ENCODE measurements at places on chromosomes 5 and 9.

GRCh38 chr9:5536684-5537083 lies 26.4 kb downstream of the PDCD1LG2 start:
- DNase-seq: no peak

DNA sequence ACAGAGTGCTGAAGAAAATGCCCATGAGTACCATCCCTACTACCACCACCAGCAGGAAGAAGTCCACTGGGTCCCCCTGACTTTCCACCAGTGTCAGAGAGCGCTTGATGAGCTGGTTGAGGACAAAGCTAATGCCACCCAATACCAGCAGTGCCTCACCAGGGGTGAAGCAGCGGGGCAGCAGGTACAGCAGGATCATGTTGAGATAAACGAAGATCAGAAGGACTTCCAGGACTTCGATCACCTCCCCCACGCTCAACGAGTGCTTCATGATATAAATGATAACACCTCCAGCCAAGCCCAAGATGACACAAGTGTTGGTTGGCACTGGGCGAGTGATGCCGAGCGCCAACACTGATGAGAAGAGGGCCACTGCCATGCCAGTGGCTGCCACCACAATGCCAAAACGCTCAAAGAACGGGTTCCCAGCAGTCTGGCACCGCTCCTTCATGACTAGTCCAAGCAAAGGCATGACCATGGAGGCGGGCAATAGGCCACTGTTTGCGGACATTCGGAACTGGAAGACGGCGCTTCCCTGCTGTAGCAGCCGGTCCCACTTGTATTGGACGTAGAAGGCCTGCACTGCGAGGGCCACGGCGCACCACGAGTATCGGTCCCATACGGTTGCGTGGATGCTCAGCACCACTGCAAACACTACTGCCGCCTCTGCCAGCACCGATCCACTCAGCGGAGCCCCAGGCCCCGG lies 679 bp downstream of the DOLK start:
- DNase-seq: no peak

DNA sequence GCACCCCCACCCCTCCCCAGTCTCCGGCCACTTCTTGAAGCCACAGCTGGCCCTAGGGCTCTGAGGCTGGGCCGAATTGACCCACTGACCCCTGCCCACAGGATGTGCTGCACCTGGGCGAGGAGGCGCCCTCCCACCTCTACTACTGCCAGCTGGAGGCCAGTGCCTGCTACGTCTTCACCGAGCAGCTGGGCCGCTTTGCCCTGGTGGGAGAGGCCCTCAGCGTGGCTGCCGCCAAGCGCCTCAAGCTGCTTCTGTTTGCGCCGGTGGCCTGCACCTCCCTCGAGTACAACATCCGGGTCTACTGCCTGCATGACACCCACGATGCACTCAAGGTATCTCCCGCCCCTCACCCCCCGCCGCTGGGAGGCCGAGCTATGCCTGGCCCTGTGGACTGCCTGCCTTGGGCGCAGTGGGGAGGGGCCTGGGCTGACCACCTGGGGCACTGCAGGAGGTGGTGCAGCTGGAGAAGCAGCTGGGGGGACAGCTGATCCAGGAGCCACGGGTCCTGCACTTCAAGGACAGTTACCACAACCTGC lies 21.3 kb downstream of the HK3 start:
- DNase-seq: no peak

DNA sequence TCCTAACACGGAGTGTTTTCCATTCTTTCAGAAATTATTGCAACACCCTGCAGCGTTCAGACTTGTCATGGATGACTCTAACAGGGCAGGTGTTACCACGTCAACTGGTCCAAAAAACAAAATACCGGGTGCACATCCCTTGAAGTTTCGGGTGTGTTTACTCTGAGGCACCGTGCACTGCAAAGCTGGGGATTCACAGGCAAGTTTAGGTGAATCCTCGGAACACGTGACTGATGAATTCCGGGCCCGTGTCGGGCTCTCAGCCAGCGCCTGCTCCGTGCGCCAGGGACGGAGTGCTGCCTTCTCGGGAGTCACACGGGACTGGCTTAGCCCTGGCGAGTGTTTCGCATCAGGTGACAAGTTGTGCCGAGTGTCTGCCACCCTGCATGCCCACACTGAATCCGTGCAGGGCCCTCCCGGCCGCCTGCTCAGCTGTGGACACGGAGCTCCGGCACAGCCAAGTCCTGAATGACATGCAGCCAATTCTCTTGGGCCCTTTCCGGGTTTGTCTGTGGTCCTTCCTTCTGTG lies 66.0 kb upstream of the IRX4 start:
- DNase-seq: no peak
